ENCODE measurements at places on chromosomes 3 and 15.

GRCh38 chr3:108931035-108931434 lies 22.6 kb downstream of the GUCA1C start:
- no peak for DNase-seq

- no peak for DNase-seq
These were observed 528.1 kb upstream of the MCTP2 start for GRCh38 chr15:93703092-93703739.

DNA sequence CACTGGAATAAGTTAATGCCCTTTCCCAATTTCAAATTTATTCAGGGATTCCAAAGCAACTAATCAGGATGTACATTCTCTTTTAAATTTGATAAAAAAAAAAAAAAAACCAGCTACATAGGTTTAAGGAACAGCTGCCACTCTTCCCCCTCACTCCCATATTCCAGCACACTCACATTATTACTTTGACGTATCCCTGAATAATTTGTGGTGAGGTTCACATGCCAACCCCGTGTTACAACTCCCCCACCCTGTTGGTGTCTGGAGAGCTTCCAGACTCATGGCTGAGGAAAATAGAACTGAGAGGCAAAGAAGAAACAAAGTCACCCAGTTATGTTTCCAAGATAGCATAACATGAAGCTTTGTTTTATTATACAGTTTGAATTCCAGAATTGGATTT lies 300.5 kb upstream of the MME start:
- no peak for DNase-seq

GRCh38 chr3:42228796-42229195 lies 37.2 kb downstream of the CCK start:
- DNase-seq, result no peak
